ENCODE measurements at places on chromosomes 12 and 14. TPM values are rescaled to one million over a fixed set of nuclear protein-coding genes. Genes with fewer than 3 reads are reported as not detected.

Gene NKX2-1
- not detected for total RNA-seq

Gene LYZ
- not detected for total RNA-seq

Gene GPR162
- 1.5 TPM for total RNA-seq

Gene MYH6
- not detected for total RNA-seq

Gene SERPINA6
- total RNA-seq = not detected

Gene SLC38A4
- 4.2 TPM for total RNA-seq

Gene SPATA7
- 7.9 TPM for total RNA-seq

Gene FAM90A1
- total RNA-seq = not detected

Gene GALNT8
- total RNA-seq = 0.13 TPM
